Ureter (tissue), 1 donor: ENCODE measurements at places on chromosomes 2 and 18. TPM values are rescaled to one million over a fixed set of nuclear protein-coding genes. Genes with fewer than 3 reads are reported as not detected.

PROKR1 gene
- total RNA-seq, result not detected

TTC32 gene
- total RNA-seq, result 19.3 TPM

LYPD6 gene
- 12.2 TPM for total RNA-seq

DRC1 gene
- total RNA-seq, result not detected

C2orf72 gene
- 1.0 TPM for total RNA-seq

DNA sequence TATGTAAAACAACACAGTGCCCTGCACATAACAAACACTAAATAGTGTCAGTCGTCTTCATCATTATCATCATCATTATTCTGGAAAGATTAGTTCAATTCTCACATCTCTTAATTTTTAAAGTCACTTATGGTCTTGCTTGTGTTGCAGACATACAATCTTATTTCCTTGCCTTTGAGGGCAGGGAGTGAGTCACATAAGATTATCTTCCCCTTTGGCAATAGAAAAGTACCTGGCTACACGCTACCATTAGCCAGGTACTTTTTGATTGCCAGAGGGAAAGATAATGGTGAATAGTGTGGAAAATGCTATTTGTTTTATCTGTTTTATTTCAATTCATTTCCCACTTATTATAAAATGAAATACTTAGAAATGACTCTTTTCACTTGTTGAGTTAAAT is 76.6 kb upstream of the RMDN2 start:
- no peak for DNase-seq

GRCh38 chr2:201126308-201127151 is 10.6 kb downstream of the CFLAR start:
- DNase-seq, result no peak

- no peak for DNase-seq
Observed at GRCh38 chr18:74271635-74272034, 20.1 kb downstream of the CYB5A start.

DNA sequence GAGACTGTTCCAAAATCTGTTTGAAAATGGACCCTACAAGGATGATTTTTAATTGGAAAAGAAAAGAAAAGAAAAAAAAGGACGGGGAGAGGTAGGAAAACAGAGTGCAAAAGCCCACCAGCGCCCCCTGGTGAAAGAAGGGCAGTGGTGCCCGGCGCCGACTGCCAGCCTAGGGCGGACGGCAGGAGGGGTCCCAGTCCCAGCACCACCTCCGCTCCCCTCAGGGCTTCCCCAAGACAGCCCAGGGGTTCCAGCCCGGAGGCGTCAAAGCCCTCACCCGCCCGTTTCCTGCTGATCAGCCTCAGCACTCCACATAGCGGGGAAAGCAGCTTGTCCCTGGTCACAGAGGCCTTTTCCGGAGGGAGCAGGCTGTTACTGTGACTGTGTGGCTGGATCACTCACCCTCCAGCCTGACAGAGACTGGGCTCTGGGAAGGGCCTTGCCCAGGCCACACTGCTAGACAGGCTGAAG is 213.9 kb downstream of the TFCP2L1 start:
- peak; percentile 75 for DNase-seq

DNA sequence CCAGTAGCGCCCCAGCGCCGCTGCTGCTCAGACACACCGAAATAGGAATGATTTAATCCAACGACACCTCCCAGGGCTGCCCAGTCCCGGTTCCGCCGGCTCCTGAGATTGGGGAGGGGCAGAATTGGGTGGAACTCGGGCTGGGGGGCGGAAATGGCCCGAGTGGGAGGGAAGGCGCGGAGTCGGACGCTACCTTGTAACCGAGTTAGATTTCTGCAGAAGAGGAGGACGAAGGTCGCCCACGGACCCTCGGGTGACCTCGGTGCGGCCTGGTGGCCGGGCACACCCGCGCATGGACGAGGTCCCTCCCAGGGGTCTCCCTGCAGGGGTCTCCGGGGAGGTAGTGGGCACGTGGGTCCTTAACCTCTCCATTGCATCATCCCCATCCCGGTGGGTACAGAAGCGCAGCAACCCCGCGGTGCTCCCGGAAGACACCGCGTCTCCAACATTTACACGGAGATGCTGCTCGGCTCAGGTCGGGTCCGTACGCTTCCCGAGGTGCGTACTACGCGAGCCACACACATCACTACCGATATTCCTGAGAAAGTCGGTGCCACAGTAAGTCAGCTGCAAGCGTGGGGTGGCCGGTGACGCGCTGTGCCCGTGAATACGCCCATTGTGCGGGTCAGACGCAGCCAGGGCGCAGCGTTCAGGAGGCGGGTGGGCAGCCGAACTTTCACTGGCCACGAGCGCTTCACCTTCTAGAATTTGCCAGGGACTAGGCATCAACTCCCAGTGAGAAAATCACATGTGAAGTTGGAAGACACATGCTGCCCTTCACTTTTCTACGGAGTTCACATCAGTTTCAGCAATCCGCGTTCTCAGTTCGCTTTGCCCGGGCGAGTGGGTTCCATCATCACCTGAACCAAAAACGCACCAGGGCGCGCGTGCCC is 3.0 kb downstream of the ZNF516 start:
- peak; percentile 73 for DNase-seq

DNA sequence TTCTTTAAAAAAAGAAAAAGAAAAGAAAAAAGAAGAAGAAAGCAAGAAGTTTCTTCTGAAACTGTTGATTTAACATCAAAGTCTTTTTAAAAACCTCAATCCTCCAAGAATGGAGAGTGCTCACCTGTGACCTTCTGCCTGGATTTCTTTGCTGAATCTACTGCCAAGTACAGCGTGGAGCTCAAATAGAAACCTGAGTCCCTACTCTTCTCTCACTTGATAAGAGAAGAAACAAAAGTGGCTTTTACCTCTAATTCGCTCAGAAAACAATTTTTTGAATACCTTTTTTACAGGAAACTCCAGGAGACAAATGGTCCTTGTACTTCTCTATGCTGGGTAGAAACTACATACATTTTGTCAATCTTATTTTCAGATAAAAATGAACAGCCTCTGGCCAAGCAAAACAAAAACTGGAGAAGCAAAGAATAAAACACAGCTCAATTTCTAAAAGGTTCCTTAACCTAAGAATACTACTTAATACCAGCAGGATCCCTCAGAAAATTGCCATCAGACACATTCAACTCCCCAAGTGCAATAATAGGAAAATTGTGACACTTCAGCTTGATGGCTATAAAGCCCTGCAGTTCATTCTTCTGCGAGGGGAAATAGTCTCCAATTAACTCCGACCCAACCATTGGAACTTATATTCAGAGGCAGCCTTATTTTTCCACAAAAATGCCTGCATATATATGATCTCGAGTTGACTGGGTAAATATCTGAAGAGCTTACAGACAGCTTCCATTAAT is 85.8 kb downstream of the GRB14 start:
- DNase-seq, result no peak

DNA sequence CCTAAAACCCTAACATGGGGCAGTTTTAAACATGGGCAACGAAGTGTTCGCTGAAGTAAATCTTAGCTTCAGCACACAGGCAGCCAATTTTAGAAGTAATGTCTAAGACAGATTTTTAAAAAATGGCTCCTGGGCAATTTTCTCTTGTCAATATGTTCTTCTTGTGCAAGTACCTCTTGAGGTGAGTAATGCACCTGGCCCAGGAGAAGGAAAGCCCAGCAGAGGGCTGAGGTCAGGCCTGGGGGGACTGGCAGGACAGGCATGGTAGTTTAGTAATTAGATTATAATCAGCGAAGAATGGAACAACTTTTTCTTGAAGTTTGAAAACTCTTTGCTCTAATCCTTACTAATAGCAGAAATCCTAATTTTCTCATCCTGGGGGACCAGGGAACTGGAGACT is 77.6 kb downstream of the SPRED2 start:
- DNase-seq, result no peak

DNA sequence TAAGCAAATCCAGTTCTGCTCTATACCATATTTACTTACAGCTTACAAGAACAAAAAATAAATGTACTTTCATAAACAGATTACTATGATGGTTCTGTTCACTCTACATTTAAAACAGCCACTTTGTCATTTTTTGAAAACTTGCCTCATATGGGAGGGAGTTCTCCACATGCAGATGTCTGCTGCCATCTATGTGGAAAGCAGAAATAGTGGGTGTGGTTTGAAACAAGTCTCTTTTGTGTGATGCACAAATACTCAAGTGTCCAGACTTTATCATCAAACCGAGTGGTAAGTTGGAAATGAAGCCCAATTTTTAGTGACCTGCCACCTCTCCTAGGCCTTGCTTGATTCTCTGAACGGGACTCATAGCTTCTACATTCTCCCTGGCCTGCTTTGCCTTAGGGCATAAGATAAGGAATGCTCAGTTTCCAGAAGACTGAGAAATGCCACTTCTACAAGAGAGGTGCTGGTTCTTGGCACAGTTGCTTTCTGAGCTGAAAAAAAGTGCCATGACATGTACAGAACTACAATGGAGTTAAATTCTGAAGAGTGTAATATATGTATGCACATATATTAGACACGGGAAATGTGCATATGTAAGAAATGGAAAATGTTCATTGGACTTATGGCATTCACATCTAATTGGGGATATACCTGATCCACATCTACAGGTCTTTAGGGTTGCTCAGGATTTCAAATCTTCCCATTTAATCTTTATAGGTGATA is 221.0 kb downstream of the SLC8A1 start:
- no peak for DNase-seq

DNA sequence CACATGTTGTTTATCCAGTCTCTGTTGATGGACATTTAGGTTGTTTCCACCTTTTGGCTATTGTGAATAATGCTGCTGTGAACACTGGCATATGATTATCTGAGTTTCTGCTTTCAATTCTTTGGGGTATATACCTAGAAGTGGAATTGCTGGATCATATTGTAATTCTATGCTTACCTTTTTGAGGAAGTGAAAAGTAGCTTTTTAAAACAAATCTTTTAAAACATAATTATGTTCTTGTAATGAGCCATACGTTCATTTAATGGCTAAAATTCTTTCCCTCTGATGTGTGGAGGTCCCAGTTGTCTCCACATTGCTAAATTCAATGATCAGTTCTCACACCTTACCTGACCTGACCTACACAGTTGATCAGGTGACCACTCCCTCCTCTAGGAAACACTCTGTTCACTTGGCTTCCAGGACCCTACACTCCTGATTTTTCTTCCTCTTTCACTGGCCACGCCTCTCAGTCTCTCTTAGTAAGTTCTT is 27.8 kb upstream of the SERTAD2 start:
- no peak for DNase-seq

DNA sequence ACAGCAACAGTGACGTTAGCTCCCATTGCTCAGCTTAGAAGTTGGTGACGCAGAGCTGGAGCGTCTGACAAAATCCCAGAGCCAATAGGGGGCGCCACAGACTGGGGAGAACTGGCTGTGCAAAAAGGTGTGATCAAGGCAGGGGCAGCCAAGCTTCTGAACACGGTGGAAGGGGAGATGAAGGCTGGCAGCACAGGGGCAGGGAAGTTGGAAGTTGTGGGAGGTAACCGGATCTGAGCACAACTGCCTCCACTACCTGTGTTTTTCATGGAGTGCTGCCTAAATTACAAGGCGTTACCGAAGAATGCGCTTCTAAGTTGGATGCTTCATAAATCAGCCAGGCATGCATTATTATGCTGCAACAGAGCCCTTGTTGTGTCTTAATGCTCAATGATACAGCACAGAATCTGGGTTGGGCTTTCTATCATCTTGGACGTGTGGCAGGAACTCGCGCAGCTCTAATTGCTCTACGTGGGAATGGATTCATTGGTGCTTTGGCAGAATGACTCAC is 370.0 kb downstream of the SLC4A3 start:
- DNase-seq, result no peak

DNA sequence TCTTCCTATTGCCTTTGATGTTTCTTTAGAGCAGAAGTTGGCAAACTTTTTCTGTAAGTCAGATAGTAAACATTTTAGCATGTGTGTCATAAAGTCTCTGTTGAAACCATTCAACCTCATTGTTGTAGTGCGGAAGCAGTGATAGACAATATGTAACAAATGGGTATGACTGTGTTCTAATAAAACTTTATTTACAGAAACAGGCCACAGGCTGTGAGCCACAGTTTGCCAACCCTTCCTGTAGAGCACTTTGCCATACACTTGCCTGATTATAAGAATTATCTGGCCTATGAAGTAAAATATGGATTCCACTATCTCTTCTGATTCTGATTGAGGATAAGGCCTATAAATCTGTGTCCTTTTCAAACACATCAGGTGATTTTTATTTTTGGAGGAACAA is 237.4 kb downstream of the DOK6 start:
- DNase-seq, result no peak

- DNase-seq, result no peak
Observed at GRCh38 chr2:203675086-203675485, 31.4 kb upstream of the CD28 start.

DNA sequence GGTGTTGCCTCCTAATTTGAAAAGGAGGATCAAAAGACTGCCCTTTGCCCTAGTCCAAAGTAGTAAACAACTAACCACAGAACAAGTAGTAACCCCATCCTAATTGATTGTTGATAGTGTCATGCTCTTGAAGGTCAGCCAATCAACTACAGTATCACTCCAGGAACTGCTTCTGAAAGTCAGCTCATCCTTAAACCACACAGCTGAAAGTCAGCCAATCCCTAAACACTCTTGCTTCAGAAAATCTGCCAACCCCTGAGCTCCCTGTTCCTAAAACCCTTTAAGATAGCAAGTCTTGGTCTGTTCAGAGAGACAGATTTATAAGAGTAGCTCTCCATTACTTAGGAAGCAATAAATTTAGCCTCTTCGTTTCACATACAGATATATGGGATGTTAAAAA is 51.6 kb upstream of the CPO start:
- no peak for DNase-seq

DNA sequence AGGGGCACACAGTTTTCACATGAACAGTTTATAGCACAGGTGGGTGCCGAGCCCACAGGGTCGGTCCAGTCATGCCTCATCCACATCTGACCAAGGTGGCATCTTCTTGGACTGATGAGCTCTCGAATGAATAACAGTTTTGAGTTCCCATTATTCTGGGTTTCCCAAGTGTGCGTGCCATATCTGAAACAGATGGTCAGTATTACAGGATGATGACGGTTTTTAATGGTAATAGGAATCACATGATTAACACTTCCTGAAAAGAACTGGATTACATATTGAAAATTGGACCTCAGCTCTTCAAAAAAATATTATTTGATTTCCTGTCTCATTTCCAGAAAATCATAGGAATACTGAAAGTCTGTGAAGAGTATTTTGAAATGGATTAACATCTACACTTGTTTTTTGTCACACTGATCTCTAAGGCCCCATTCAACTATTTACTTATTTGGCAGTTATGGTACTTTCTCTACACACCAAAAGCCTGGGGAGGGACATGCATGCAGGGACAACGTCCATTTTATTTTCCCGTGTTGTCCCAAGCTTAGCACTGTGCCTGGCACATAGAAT is 22.2 kb upstream of the NAB1 start:
- no peak for DNase-seq
